ENCODE measurements at places on chromosomes 2 and 18. TPM values are rescaled to one million over a fixed set of nuclear protein-coding genes. Genes with fewer than 3 reads are reported as not detected.

DNA sequence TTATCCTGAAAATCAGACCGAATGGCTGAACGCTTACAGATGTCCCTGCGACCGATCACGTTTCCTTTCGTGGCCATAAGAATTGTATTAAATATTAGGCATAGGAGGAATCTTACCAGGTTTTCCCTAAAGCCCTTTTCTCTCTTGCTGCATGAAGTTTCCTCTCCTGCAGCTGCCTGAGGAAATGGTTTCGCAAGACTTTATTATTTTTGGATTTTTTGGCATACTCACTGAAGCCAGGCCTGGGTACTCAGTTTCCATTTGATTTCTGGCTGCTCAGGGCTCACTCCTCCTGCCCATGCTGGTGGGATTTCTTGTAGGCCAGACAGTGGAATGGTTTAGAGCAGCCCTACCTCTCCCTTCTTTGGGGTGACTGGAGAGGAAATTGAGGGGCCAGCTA lies 114.0 kb downstream of the KLHL29 start:
- no peak for DNase-seq

DNA sequence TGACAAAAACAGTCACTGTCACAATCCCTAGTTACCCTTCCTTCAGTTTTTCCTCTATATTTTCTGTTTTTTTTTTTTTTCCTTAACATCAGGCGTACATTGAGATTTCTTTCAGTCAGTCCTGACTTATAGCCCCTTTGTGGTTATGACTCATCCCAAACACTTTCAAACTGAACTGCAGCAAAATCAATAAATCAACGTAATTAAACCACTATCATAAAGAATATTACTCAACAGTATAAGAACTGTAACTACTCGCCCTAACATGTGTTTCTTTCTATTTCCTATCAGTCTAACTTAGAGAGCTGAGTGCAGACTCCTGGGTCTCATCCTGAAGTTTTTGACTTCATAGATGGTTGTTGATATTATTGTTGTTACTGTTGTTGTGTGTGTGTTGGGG lies 523.5 kb downstream of the LRRTM4 start:
- no peak for DNase-seq

- DNase-seq, result no peak
These were observed 155.6 kb upstream of the LYPD1 start for GRCh38 chr2:132825601-132826000.

DNA sequence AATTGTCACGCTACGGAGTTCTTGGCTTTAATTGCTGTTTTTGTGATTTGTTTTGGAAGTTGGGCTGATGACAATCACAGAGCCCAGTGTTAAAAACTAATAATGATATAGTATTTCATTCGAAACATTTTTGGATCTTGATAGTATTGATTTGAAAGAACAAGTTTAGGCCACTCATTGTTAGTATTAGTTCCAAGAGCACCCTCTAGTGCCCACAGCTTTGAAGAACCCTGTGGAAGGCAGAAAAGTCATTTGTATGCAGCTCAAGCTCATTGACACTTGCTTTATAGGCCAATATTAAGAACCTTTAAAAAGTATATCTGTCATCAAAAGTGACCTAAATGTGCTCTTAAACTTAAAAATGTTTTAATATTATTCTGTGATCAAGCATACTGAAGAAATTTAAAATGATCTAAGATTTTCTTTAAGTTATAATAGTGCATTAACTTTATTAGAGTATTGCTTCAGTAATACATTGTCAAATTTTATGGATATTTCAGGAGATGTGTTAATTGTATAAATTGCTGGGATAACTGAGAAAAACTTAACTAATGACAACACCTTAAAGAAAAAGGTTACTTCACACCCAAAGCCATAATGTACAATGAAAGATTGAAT lies 191.0 kb downstream of the GRB14 start:
- DNase-seq, result peak; percentile 8

GRCh38 chr2:241545106-241545505 lies 13.4 kb upstream of the BOK start:
- DNase-seq, result no peak

GRCh38 chr2:159867567-159868361 lies 69.8 kb upstream of the CD302 start:
- DNase-seq, result no peak

DNA sequence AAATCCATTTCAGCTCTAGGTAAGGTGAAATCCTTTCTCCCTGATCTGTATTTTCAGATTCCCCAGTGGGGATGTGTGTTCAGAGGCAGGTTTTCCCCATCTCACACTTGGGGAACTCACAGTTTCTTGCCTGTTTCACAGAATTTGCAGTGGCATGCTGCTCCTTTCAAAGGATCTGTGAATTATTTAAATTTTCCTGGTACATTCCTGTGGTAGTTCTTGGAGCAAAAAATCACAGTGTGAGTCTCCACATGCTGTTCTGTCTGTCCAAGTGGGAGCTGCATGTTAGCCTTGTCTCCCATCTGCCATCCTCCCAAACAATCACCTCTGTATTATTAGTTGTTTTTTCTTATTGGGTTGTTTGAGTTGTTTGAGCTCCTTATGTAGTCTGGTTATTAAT lies 372.9 kb downstream of the ARL6IP6 start:
- DNase-seq, result no peak

- DNase-seq, result peak; percentile 81
These were observed 901 bp downstream of the WDFY1 start for GRCh38 chr2:223944166-223944702.

- DNase-seq, result peak; percentile 14
These were observed 35.4 kb downstream of the ANKMY1 start for GRCh38 chr2:240522406-240522805.

DNA sequence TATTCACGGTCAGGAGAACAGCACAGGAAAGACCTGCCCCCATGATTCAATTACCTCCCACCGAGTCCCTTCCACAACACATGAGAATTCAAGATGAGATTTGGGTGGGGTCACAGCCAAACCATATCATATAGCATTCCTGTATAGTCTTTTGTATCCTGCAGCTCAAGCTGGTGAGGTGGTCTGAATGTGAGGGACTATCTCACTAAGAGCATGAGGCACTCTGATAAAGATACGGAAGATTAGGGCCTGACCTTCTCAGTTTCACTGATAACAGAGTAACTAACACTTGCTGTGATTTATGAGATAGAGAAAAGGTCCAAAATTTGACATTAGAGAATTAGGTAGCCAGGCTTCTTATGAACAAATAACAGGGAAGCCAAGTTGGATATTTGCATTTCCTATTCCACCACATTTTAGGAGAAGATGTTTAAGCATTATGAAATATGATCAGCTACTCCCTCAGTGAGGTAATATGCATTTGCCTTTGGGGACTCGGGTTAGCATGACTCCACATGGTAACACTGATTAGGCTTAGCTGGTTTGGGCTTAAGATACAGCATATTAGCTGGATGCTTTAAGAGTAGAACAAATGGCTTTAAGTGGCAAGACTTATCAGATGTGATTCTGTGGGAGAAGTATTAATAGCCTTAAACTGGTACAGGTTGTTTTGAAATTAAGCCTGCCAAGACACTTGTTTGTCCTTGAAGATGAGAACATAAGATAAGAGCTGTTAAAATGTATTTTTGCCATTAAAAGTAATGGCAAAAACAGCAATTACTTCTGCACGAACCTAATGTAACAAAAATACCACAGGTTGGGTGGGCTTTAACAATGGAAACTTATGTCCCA lies 106.9 kb upstream of the MSTN start:
- DNase-seq, result no peak

- DNase-seq, result no peak
These were observed 35.8 kb downstream of the SLC9A4 start for GRCh38 chr2:102508863-102509262.

- DNase-seq, result peak; percentile 98
These were observed 25.3 kb upstream of the SMAD7 start for GRCh38 chr18:48975817-48976649.

DNA sequence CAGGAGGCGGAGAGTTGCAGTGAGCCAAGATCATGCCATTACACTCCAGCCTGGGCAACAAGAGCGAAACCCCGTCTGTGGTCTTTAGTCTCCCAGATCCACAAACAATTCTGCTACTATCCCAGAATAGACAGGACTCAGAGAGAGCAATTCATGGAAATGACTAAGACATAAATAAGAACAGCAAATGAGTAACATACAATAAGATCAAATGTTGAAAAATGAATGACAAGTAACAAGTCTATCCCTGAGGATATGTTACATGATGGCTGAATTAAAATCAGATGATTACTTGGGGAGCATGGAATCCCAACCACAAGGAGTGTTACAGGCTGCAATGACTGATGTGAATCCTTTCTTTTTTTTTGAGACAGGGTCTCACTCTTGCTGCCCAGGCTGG lies 10.3 kb downstream of the ARL5A start:
- DNase-seq, result no peak

DNA sequence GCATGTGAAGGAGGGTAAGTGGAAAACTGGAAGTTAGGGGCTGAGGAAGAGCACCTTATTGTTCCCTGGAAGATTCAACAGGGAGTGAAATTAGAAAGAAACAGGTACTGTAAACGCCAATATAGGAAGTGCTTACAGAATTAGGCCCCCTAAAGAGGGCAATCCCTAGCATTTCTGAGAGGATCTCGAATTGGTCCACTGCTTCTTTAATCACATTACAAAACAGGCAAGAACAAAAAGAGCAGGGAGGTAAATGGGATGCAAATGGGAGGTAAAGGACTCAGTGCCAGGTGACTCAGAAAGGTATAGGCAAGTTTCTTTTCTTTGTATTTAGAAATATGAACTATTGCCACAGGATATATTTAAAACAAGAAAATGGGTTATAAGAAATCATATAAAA lies 116.4 kb upstream of the FANCL start:
- DNase-seq, result peak; percentile 13

GRCh38 chr2:216217904-216218260 lies 108.7 kb downstream of the XRCC5 start:
- DNase-seq, result no peak

DNA sequence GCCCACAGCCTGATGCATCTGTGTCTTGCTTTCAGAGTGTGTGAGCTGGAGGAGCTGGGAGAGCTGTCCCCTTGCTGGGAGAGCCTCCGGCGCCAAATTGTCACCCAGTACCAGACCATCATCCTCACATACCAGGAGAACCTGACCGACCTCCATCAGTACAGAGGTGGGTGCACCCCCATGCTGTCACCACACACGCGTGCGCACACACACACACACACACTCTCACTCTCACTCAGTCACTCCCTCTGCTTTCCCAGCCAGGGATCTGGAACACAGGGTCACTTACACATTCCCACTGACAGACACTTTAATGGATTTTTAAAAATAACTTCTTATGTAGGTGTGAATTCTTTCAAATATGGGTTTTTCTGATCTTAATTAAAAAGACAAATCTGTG lies 64.5 kb downstream of the COA5 start:
- no peak for DNase-seq

DNA sequence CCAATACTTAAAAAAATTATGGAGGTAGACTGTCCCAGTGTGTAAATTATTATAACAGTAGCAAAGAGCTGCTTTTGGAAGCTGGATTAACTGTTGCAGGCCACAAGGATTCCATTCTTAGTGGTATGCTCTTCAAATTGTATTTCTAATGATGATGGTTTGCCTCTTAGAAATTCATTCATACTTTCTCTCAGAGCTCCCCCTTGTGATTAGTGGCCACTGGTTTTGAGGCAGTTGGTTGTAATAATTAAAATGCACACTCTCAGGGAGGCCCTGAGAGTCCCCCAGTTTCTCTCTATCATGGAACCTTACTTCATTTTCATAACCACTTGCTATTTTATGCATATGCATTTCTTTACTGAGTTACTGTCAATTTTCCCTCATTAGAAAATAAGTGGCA lies 122.5 kb downstream of the PLA2R1 start:
- no peak for DNase-seq

CTLA4 gene
- not detected for total RNA-seq

B3GNT7 gene
- total RNA-seq, result 52.9 TPM

PLGLB1 gene
- total RNA-seq, result 0.33 TPM

OBSL1 gene
- total RNA-seq, result 158 TPM

MAB21L4 gene
- total RNA-seq, result not detected

EFHD1 gene
- 3.8 TPM for total RNA-seq

AKAIN1 gene
- total RNA-seq, result not detected

ICOS gene
- not detected for total RNA-seq

C18orf32 gene
- total RNA-seq, result 21.0 TPM

MPP4 gene
- total RNA-seq, result not detected

Measured in H7 (cell line).